Stimulated activated CD8-positive, alpha-beta memory T cell treated with anti-CD3 and anti-CD28 coated beads, Interleukin-2, amount 100 ng/mL, for 1 hour (primary cell): ENCODE measurements at places on chromosomes 3 and 15.

DNA sequence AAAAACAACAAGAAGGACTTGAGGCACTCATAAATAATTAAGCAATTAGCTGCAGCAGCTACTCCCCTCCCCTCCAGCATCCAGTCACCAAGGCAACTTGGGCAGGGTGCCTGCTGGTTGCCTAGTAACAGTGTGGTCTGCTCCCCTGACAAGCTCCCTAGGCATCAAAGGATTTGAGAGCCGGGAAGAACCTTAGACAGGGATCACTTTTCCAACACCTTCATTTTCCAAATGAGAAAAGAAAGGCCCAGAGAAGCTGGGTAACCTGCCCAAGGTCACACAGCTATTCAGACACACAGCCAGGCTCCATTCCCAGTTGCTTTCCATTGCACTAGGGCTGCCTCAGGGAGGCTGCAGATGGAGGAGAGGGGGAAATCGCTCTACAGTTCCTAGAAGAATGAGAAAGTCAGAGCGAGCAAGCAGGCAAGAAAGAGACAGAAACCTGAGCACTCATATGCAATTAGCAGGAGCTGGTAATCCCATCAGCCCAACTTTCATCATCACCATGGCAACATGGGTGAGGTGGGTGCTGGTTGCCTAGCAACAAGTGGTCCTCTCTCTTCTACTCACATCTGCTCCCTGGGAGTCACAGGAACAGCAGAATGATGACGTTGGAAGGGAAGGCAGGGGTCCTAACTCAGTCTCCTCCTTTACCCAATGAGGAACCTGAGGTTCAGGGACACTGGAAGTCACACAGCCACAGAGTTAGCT, 3.6 kb upstream of the EIF4E3 start:
- no peak for DNase-seq

DNA sequence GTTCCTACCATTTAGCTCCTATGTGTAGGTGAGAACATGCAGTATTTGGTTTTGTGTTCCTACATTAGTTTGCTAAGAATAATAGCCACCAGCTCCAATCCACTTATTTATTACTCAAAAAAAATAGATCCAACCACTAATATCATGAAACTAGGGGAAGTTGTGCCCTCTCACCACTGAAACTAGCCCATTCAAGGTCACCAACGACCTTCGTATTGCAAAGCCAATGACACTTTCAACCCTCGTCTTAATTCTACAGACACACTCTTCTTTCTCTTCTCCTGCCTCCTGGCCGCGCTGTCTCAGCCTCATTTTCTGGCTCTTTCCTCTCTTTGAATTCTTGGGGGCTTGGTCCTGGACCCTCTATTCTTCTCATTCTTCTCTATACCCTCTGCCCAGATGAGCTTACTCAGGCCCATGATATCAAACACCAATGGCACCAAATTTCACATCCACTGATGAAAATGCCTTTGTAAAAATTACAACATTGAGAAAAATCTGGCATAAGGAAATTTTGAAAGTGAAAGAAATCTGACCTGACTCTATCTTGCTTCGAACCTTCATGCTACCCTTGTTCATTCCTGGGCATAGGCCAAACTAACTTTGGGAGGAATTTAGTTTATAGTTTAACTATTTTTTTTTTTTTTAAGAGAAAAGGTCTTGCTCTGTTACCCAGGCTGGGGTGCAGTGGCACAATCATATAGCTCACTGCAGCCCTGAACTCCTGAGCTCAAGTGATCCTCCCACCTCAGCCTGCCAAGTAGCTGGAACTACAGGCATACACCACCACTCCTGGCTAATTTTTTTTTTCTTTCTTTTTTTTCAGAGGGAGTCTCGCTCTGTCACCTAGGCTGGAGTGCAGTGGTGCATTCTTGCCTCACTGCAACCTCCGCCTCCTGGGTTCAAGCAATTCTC, 25.4 kb upstream of the LIMD1 start:
- DNase-seq: no peak

DNA sequence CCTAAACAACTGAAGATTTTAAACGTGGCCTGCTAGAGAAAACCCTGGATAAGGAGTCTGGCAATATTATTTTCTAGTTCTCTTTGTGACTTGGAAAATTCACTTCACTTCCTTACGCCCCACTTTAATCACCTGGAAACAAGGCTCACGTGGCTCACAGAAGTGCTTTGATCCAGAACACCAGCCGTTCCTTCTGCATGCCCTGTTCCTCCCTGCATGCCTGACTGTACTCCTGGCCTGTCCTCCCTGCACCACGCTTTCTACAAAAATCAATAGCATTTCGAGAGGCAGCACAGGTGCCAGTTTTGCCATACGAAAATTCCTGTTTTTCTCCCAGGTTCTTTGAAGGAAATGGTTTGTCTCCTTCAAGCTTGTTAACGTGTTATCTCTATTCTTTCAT, 474.2 kb upstream of the RGMA start:
- DNase-seq: no peak

GRCh38 chr3:74080056-74080461, 455.3 kb upstream of the PDZRN3 start:
- no peak for DNase-seq
